ENCODE measurements at places on chromosomes 1 and 21.

DNA sequence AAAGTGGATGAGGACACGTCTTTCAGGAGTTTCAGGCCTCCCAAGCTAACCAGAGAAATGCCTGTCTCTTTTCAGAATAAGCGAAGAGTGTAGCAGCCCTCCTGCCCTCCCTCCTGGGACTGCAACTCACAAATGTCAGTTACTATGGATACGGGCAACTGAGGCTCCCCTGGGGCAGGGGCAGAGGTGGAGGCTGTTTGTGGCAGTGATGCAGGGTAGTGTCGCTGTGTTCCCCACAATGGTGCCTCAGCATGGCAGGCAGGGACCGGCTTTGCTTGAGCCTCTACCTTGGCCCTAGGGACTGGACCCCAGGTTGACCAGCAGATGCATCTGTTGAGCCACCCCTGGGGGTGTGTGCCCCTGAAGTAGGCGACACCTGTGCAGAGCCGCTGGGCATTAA is 10.2 kb downstream of the NFASC start:
- DNase-seq = no peak

DNA sequence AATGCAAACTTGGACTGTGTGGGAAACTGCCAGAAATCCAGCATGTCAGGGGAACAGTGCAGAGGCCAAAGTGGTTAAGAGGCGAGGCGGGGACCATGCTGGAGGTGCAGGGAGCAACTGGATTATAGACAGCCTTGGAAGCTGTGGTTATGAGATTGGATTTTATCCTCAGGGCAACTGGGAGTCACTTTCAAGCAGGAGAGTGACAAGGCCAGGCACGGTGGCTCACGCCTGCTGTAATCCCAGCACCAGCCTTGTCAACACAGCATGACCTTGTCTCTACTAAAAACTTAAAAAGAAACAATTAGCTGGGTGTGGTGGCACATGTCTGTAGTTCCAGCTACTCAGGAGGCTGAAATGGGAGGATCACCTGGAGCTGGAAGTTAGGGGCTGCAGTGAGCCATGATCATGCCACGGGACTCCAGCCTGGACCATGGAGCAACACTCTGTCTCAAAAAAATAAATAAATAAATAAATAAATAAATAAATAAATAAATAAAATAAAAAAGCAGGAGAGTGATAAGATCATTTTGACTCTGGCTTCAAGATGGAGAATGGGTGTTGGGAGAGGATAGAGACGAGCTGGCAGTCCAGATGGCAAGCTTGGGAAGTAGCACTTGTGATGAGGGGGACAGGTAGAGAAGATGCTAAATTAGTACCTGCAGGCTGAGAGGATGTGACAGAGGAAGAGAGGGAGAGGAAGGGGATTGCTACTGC is 3.5 kb downstream of the HAPLN2 start:
- no peak for DNase-seq

- DNase-seq = no peak
Measured at GRCh38 chr1:230317823-230318819, 108.0 kb downstream of the PGBD5 start.

GRCh38 chr1:88061492-88062177 is 622.4 kb upstream of the PKN2 start:
- no peak for DNase-seq

DNA sequence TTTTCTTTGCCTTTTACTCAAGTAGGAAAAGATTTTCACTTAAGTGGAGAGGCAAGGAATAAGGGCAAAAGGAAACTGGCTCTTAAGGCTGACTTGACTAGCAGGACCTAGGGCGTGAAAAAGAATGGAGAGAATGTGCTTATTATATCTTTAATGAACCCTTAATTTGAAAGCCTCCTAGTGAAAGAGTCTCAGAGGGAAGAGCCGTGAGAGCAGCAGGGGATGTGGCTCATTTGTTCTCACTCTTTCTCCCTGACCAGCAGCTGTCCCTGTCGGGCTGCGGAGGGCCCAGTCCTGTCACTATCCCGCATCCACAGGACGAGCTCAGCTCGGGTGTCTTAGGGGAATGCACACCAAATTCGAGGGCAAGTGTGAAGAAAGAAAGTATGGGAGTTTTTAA is 180.1 kb downstream of the EDEM3 start:
- no peak for DNase-seq

- peak; percentile 34 for DNase-seq
Measured at GRCh38 chr1:150555198-150555970, 6.2 kb downstream of the ADAMTSL4 start.

DNA sequence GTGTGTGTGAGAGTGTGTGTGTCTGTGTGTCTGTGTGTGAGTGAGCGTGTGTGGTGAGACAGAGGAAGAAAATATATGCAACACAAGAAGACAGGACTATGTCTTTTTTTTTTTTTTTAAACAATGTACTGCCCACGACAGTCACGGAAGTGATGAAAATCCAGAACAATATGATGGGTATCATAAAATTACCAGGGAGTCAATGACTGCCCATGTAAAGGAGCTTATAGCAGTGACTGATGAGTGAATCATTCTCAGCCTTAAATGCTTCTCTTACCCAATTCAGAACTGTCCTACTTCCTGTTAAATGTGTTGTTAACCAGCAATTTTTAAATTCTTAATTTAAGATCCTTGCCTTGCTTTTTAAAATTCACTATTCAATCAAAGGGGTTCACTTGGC is 46.6 kb downstream of the RGS7 start:
- no peak for DNase-seq

- DNase-seq = no peak
Measured at GRCh38 chr1:2429780-2430591, 17.6 kb upstream of the PEX10 start.

DNA sequence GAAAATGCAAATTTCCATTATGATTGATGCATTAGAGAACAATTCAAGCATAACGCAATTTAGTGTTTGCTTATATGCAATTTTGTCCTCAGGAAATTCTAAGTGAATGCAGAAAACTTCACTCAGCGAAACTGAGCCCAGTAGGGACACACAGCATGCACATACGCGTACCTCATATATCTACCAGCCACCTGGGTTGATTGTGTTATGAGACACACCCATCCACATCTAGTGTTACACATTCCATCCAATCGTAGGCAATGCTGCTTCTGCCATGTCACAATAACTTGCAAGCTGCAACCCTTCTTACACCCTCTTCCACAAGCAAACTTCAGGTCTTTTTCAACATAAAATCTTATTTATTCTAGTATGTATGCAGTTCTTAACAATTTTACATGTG is 312.9 kb downstream of the HHAT start:
- DNase-seq = no peak

DNA sequence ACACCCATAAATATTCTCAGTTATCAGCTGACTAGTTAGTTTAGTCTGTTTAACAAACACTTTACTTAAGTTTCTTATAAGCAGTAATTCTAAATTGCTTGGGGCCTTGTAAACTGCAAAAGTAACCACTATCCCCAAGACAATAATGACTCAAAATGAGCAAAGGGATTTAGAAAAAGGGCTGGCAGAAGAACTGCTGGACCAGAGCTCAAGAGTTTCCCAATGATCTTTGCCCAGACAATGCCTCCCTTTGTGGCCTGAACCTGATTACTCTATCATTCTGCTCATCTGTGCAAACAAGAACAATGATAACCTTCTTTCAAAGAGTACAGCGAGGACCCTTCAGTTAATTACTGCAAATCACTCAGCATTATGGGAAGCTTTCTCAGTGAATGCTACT is 123.5 kb downstream of the TIAM1 start:
- DNase-seq = no peak

DNA sequence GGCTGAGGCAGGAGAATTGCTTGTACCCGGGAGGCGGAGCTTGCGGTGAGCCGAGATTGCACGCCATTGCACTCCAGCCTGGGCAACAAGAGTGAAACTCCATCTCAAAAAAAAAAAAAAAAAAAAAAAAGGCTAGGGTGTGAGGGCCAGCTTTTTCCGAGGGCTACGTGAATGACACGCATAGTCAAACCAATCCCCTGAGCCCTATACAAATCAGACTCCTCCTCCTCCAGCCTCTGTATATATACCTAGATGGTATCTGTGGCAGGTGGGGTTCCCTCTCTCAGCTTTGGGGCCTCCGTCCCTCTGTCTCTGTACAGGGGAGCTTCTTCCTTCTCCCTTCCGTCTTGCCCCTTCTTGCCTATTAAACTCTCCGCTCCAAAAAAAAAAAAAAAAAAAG is 6.7 kb downstream of the S100A16 start:
- no peak for DNase-seq
